ENCODE measurements at places on chromosomes 3 and 15.

DNA sequence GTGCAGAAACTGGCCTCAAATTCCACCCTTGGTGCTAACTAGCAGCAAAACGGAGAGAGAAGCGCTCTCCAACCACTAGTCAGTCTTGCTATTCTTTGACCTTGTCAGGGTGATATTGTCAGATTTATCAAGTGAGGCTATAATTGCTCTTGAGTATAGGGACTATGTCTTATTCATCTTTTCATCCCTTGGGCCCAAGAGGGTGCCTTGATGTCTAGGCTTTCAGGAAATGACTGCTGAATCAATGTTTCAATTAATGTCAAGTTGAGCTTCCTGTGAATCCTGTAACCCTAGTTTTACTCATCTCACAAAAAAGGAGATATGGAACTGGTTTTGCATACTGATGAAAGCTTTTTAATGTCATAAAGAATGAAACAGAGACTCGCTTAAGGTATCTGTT lies 701.3 kb downstream of the EDEM1 start:
- no peak for DNase-seq

GRCh38 chr3:114336122-114336697 lies 42.4 kb downstream of the TIGIT start:
- DNase-seq = no peak

DNA sequence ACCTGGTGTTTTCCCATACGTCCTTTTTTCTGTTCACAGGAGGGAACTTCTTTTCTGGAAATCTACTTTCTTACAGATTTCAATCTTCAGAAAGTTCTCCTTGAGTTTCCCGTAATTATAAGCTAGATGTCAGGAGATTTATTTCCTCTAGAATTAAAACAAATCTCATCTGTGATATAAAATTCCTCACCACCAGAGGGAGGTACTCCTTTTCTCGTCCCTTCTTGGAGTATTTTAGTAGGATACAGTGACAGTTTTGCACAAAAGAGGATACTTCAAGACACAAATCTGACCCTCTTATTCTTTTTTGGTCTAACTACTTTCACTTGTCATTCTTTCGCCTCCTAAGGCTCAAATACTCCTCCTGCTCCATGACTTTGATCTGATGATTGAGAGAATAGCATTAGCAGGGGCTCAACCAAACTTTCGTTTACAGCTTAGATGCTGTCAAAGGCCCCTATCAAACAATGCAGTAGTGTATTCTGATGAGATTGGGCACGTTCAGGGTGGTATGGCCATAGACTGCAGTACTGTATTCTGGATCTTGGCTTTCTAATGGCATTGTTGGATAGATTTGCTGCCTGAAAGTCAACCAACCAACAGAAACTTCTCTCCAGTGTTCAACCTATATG lies 38.0 kb downstream of the TMEM41A start:
- DNase-seq = peak; percentile 38

DNA sequence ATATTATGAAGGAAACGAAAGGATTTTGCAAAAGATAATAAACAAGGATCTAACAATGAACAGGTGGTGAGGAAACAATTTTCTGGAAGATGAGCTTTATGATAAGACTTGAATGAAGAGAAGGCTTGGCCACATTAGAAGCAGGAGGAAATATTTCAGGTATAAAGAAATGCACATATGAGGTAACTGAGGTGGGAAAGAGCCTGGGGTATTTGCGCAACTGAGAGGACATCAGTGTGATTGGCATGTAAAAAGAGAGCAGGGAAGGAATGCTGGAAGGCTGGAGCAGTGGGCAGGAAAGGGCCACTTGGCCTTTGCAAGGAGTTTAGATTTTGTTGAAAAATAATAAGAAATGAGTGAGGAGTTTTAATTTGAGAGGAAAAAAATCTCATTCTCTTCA lies 414.4 kb upstream of the TMCO5A start:
- DNase-seq = no peak

- DNase-seq = no peak
Observed at GRCh38 chr3:54772746-54773145, 155.1 kb downstream of the LRTM1 start.

Data from AML-193 (cell line).